Naive thymus-derived CD8-positive, alpha-beta T cell (primary cell): ENCODE measurements at places on chromosomes 1 and 21.

DNA sequence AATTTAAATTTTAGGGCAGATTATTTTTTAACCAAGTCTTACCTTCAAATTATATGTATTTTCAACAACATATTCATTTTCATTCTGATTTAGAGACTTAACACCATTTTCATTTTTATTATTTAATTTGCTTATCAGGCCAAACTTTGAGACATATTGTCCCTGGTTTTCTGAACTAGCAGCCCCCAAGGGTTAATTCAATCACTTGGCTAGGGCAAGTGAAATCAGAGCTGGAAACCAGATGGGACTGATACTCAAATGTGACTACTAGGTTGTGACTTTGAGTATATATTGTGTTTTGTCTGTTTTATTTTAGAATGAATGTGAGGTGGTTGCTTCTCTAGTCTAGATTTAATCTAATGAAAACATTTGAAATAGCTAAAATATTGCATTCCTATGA lies 198.9 kb upstream of the PTGFR start:
- no peak for DNase-seq

GRCh38 chr1:115160728-115161127 lies 71.4 kb upstream of the TSPAN2 start:
- DNase-seq: no peak

DNA sequence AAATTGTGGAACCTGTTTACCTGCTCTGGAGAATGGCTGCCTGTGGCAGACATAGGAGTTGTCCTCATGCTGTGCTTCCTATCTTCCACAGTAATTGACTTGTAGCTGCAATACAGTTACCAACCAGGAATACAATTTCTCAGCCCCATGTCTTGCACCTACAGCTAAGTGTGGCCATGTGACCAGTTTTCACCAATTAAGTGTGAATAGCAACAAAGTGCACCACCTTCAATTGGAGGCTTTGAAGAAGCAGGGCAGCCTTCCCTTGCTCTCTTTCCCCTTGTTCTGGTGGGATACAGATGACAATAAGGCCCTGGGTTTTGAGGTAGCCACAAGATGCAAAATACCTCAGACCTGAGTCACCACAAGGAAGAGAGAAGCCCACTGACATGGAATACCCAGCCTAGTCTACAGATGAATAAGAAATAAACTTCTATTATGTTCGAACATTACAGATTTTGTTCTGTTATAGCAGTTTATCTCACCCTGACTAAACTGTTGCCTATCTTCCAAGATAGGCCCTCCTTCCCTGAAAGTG lies 70.2 kb upstream of the S1PR1 start:
- DNase-seq: no peak

GRCh38 chr21:42703136-42703908 lies 49.9 kb downstream of the PDE9A start:
- DNase-seq: no peak

- DNase-seq: no peak
Measured at GRCh38 chr1:179337288-179337687, 28.5 kb upstream of the AXDND1 start.

GRCh38 chr1:242225767-242226573 lies 227.1 kb upstream of the MAP1LC3C start:
- DNase-seq: no peak
